Left lung (tissue), 14 donors: ENCODE measurements at places on chromosomes 1 and 21. TPM values are rescaled to one million over a fixed set of nuclear protein-coding genes. Genes with fewer than 3 reads are reported as not detected.

- no peaks in the 10 kb centered on the region for H3K36me3 ChIP-seq
- no peak for DNase-seq
- peak overlapping the region; percentile 56 for H3K4me3 ChIP-seq
- H3K27ac ChIP-seq: peak overlapping the region; percentile 29
- peaks cover 5% of the 10 kb centered on the region for H3K4me1 ChIP-seq
- H3K27me3 ChIP-seq: no peaks in the 10 kb centered on the region
Observed at GRCh38 chr1:220786057-220786336, 716 bp upstream of the MTARC1 start.

CRP gene
- not detected for polyA plus RNA-seq

- H3K36me3 ChIP-seq: no peaks in the 10 kb centered on the region
- H3K27ac ChIP-seq: no peak overlapping the region
- no peak for DNase-seq
- no peak overlapping the region for H3K4me3 ChIP-seq
Observed at GRCh38 chr1:178374016-178374415, 122.7 kb downstream of the CLEC20A start.

GRCh38 chr1:212700892-212701819 lies 1.5 kb upstream of the BATF3 start:
- peak overlapping the region; percentile 64 for H3K4me3 ChIP-seq
- H3K36me3 ChIP-seq: no peaks in the 10 kb centered on the region
- peaks cover 21% of the 10 kb centered on the region for H3K27me3 ChIP-seq
- H3K4me1 ChIP-seq: peaks cover 4% of the 10 kb centered on the region
